ENCODE measurements at places on chromosomes 4 and X.

DNA sequence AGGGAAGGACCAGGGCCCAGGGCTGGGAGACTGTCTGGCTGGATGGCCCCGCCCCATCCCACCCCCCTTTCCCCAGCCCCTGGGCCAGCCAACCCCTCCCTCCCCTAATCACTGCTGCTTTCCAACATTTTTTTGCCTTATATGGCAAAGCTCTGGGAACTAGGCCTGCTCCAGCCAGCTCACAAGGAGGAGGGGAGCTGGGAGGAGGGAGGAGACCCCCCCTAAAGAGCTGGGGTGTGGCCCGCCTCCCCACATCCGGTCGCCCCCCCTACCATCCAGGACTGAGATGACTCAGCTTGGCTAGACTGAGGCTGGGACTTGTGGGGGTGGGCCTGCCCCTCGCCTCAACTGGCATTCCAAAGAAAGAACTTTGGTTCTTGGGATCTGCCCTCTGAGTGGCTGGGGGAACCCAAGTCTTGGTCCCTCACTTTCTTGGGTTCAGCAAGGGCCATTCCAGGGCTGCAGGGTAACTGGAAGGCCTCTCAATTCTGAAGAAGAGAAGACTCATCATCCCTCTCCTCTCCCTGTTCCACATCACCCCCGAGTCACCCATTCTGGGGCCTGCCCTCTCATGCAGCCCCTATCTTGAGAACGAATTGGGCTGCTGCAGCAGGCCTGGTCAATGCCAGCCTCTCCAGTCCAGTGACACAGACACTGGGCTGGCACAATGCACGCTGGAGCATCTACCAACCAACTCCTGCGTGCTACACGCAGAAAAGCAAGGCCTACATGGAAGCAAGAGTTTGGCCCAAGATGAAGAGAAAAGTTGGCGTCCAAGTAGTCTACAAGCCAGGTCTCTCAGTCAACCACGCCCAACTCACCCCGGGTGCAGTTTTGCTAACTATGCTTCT lies 4.8 kb downstream of the FLNA start:
- peak; percentile 59 for DNase-seq

DNA sequence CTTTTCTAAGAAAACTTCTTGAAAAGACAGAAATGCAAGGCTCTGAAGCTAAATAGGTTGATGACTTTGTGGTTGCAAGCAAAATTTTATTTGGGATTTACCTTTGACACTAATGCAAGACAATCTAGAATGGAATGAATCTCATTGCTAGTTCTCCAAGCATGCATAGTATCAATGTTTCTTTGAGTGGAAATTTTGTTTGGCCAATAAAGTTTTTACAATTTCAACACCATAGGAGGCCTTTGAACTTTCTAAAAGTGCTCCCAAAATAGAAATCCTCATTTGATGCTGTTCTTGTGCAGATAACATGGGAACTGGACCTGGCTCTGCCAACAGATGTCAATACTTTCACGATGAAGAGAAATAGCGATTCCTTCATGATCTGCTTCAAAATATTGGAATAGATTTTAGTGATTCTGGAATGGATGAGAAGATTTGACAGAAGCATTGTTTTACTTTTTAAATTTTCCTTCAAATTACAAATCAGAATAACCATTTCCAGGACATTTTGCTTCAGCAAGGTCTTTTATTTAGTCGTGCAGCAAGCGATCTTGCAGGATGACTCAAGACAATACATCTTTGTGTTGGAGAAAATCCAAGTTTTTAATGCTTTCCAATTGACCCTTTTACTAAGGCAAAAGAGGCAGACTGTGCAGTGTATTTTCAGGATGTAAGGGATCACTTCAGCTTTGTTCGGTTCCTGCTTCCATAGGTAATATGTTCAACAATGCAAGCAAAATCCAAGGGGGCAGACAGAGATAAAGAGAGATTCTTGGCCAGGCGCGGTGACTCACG lies 51.7 kb upstream of the OTUD4 start:
- DNase-seq = no peak

- DNase-seq = no peak
Measured at GRCh38 chrX:149531599-149531998, 9.2 kb upstream of the EOLA1 start.

DNA sequence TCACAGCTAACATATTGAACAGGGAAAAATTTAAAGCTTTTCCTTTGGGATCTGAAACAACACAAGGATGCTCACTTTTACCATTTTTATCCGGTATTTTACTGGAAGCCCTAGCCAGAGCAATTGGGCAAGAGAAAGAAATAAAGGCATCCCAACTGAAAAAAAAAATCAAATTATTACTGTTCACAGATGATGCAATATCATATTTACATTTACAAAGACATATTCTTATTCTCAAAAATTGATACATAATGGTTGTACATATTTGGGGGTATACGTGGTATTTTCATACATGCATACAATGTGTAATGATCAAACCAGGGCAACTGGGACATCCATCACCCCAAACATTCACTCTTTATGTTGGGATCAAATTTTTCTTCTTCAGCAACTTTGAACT lies 337.0 kb upstream of the SLC7A11 start:
- no peak for DNase-seq

DNA sequence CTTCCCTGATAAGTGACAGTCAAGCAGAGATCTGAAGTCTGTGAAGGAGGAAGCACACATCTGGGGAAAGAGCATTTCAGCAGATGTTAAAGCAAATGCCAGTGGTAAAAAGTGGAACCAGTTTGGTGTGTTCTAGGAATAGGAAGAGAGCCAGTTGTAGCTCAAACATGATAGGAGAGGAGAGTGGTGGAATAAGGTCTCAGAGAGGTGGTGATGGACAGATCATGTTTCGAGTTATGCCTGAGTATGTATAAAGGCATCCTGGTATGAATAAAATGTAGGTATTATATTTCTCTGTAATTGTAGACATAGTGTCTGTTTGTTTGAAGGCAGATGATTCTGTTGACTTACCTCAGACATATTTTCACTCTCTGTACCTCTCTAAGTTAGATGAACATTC lies 89.1 kb downstream of the LARP7 start:
- DNase-seq = no peak

DNA sequence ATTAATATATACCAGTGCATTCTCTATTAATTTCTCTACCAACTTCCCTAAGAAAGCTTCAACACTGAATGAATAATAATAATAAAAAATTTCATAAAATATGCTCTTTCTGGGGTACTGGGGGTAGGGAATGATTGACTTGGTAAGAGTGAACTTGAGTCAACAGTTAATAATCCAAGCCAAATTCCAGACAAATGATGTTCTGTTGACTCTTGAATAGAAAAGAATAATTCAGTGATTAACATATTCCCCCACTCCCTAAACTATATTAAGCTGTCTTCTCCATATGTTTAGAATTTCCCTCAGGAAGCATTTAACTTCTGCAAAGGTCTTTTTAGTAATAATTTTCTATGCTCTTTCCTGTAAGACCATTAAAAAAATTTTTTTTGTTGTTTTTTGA lies 12.3 kb downstream of the PGRMC2 start:
- DNase-seq = no peak

- DNase-seq = no peak
Measured at GRCh38 chr4:122895336-122895995, 26.9 kb downstream of the NUDT6 start.

- DNase-seq = no peak
Measured at GRCh38 chr4:157977086-157977485, 195.7 kb downstream of the GASK1B start.

DNA sequence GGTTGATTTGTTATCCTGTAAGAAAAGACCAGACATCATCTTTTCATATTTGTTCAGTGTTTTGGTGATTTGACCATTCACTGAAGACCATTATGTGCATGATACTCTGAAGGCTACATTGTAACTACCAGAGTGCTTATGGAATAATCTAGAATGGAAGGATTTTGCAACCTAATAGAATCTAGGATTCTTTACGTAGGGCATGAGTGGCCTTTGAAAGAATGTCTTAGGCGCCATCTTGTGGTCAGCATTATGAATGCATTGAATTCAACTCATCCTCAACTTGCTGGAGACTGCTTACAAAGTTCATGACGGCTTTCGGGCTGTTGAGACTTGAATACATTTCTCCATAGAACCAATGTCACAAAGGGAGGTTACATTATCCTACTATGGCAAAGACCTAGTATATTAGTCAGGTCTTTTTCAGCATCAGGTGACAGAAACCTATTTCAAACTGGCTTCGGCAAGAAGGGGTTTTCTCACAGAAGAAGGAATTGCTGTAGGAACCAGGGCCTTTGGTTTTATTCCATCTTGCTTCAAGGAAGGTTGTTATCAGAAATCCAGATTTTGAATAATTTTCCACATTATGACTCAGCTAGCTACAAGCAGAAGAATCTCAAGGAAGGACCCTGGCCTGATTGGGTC lies 104.1 kb downstream of the GPAT3 start:
- peak; percentile 80 for DNase-seq

GRCh38 chr4:159006202-159006601 lies 96.7 kb upstream of the RAPGEF2 start:
- DNase-seq = peak; percentile 52

DNA sequence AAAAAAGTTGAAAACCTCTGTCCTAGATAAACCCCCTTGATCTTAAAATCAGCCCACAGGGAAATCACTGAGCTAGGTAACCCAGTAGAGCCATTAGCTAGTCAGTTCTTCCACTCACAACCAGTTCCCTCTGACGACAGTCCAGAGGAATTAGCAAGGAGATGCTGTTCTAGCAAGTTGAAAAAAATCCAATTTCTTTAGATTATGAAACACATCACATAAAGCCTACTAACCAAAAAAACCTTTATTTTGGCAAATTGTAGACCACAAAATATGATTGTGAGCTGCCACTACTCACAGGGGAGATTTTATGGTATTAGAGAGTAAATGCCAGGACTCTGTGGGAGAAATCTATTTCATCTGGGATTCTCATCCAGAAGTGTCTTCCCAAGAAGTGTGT lies 22.6 kb downstream of the ADAMTS3 start:
- no peak for DNase-seq

DNA sequence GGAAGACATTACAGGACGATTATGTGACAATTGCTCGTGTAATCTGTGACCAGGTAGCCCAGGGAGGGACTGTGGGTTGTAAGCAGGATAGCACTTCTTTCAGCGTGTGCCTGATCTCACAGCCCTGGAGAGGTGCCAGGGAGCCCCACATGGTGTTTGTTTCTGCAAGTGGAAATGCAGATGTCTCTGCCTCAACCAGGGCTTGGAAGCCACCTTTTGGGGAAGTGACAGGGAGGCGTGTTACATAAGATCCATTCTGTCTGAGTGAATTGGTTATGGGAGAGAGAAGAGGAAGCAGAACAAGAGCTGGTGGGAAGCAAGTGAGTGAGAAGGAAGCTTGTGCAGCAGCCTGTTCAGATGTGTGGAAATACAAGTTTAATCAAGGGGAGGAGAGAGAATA lies 104.5 kb upstream of the GATB start:
- peak; percentile 32 for DNase-seq

DNA sequence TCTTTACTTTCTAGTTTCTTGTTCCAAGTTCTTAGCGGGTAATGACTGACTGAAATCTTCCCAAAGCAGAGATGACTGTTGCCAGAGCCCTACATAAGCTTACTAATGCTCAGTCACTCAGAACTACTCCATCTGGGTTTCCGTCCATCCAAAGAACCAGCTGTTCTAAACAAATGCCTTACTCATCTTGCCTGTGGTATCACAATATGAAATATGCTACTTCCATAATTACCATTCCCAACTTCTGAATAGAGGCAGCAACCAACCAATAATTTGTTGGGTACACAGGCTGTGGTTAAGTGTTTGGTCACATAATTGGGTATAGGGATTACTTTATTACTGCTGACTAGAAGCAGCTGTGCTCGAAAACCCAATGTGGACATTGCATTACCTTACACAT lies 930.2 kb upstream of the DIAPH2 start:
- no peak for DNase-seq

DNA sequence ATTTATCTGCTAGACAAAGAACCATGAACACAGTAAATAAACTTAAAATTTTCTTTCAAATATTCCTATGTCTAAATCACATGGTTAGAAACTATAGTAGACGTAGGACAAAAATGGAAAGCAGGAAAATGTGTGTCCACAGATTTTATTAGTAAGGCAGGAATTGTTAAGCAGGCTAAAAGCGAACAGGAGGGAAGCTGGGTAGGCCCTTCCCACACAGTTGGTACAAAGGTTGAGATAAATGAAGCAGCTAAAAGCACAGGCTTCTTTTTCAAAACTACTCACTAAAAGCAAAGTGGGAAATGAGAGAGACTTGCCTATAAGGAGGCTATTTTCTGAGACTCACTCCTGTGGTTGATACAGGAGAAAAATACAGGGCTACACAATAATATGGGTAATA lies 108.1 kb upstream of the PABPC4L start:
- DNase-seq = no peak

DNA sequence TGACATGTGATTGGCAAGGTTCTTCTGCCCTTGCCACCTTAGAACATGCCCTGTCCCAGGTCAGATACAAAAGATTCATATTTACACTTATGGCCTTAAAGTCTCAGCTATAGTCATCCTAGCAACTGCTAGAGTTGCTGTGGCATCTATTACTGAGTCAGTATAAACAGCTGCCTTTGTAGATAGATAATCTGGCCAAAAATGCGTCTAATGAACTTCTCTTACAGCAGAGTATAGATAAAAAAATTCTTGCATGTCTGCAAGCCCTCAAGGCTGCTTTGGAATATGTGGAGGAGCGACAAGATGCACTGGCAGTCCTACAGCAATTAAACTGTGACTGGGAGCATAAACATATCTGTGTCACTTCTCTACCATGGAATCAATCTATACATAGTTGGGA lies 1209.7 kb upstream of the PABPC4L start:
- DNase-seq = no peak

- DNase-seq = no peak
Measured at GRCh38 chr4:188433741-188434315, 294.6 kb downstream of the TRIML1 start.
